ENCODE measurements at places on chromosomes 5 and 9.

- DNase-seq: no peak
Measured at GRCh38 chr5:34533582-34534522, 122.3 kb upstream of the RAI14 start.

DNA sequence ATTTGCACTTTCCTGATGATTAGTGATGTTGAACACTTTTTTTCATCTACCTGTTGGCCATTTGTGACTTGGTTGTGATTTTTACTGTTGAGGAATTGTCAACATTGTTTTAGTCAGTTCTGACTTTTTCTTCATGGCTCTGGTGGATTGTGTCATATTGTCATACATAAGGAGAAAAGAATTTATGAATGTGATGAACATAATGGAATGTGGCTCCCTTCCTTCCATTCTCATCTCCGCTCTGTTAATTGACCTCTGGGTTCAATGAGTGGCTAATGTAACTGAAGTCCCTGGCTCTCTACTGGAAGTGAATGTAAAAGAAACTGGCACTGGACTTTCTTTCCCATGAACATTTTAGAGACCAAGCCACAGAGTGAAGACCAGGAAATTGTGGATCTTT is 49.2 kb downstream of the KIAA1958 start:
- DNase-seq: no peak

DNA sequence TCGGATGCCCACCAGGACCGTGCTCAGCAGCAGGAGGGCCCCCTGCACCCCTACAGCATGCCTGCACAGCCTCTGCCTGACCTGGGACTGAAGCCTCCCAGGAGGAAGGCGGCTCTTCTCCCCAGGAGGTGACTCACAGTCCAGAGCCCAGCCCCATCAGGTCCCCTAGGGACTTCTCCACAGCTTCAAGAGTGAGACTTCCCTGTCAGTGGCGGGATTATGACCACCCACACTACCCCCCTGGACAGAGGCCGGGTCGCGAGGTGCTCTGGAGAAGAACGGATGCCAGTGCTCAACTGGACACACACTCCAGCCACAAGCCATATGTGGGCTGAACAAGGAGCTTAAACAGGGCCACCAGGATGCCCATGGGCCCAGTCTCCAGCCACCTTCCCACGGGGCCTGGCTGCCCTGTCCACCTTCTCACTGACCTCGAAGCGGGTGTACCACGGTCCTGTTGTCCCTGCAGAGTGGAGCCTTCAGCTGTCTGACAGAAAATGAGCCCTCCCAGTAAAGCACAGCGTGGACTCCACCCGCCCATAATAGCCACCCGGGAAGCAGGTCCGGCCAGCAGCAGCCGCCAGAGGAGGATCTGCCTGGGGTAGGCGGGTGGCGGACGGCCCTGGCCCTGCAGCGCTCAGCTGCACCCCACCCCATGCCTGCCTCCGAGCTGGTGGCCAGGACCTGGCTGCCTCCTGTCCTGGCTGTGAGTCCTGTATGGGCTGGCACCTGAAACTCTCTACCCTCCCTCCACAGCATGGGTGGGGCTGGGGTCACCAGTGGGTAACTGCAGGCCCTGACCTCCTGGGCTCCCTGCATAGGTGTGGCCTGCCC is 54.7 kb downstream of the SEMA4D start:
- no peak for DNase-seq

DNA sequence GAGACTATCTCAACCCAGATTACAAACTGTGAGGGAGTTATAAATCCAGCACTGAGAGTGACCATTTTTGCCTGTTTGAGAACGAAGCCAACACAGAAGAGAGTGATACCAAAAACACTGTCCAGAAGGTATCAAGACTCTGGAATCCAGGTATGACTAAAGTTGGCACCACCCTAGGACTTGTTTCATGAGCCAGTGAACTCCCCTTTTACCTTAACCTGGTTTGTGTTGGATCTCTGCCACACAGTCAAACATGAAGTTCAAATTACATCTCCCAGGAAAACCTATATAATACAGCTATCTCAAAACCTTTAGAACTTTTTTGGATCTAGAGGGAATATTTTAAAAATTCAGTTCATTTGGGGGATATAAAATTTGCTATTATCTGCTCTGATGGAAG is 11.4 kb downstream of the ZBTB5 start:
- no peak for DNase-seq

GRCh38 chr9:127415657-127416056 is 8.5 kb upstream of the ZNF79 start:
- DNase-seq: no peak

Data from naive B cell (primary cell).